ENCODE measurements at places on chromosomes 2 and 18.

GRCh38 chr2:50263728-50264127 lies 768.2 kb downstream of the NRXN1 start:
- no peak for DNase-seq

GRCh38 chr2:85678377-85678776 lies 10.4 kb upstream of the SFTPB start:
- no peak for DNase-seq

- DNase-seq = no peak
Observed at GRCh38 chr2:241560883-241561474, 2.4 kb downstream of the BOK start.

DNA sequence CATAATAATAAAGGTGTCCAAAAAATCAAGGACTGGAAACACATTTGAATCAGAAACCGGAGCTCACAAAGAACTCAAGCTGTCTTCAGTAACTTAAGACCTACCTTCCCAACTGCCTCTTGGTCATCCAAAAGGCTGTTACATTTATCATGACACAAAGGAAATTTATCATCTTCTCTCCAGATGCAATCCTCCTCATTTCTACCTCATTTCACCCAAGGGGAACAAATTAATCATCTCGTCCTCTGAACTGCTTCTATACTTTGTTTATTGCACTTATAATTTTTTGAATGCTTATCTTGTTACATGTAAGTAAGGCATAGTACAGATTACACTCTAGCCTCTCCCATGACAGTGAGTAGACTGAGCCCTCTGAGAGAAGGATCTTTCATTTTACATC lies 105.1 kb upstream of the RGPD4 start:
- DNase-seq = no peak

GRCh38 chr2:237492137-237492890 lies 5.3 kb downstream of the MLPH start:
- DNase-seq = no peak
